Astrocyte (in vitro differentiated cells and primary cell): ENCODE measurements at places on chromosomes 7 and 10. TPM values are rescaled to one million over a fixed set of nuclear protein-coding genes. Genes with fewer than 3 reads are reported as not detected.

Gene COL17A1
- 2.6 and 10.1 TPM in 2 replicates for total RNA-seq

Gene EXOSC1
- 37.9 and 38.6 TPM in 2 replicates for total RNA-seq

Gene OR2A12
- total RNA-seq = not detected in 2 replicates

DNA sequence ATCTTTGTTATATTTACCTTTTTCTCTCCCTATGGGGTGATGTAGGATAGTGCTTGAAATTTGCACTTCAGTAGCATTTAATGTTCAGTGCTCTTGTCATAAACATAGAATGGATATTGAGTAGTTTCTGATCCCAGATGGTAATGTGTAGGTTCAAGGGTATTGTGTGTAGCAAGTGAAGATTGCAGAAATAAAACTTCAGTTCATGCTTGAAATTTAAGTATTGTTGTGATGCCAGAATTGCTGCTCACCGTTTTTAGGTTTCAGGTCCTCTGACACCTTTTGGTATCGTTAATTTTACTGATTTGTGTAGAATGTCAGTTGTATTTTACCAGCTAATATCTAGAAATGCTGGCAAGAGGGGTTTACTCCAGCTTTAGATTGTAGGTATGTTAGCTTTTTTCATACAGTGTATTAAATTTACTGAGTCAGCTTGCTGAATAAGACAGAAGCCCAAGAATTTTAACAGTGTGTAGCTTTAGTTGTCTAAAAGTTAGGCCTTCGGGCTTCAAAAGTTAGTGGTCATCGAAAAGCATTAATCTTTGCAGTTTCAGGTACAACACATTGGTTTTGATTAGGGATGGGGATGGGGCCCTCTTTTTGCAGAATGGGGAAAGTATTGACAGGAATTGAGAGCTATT, 1.9 kb downstream of the PTEN start:
- DNase-seq = no peak

DNA sequence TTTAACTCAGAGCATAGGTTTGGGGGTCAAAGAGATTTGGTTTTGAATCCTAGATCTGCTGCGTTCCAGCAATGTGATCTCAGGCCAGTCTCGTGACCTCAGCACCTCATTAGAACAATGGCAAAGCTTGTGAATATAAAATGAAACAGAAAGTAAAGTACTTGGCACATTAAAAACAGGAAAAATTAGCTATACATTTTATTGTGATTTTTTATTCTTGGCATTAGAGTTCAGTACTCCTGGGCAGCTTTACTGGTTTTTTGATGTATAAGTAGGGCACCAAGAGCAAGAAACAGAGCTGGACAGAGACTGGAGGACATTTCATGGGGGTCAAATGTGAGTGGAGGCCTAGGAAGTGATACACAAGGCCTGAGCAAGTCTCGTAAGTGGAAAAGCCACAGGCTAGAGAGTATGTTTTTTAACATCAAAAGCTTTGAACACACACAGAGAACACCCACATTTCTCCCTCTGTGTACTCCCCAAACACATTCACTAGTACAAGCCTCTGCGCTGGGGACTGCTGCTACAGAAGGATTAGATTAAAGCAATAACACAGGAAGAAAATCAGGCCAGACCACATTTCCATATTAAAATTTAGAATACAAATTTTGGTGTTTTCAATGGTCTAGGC, 157.2 kb upstream of the SLC25A13 start:
- no peak for DNase-seq

DNA sequence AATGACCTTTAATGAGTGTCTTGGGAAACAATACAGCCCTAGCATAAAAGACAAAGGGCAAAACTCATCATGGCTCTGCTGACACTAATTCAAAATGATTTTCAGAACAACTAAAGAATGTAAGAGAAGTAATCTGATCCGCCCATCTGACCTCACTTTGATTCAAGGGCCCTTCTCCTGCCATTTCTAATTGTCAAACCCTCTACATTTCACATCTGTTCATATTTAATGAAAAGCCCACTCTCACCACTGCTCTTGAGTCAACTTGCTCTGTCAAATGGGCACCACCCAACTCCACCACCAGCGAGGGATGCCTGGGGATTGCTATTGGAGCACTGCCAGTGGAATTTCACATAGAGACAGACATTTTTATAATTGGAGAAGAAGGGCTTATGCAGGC, 639.2 kb downstream of the KCNMA1 start:
- peak; percentile 17 for DNase-seq

DNA sequence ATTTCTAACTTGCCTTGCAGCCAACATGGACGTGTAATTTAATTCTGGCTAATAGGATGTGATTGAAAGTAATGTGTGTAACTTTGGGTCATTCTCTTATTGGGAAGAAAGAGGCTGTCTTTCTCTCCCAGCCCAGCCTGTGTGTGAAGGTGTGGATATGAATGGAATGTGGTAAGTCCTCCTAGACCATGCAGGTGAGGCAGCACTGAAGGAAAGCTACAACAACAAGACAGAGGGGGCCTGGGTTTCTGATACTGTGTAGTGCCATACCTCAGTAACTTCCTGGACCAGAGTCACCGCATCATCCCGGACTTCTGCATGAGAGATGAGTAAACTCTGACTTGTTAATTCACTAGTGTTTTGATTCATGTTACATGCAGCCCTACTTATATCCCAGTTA, 237.0 kb downstream of the EXOC4 start:
- no peak for DNase-seq
